Activated naive CD4-positive, alpha-beta T cell treated with Interleukin-2 at 50 U/mL for 16 hours (primary cell): ENCODE measurements at places on chromosomes 3 and 15.

DNA sequence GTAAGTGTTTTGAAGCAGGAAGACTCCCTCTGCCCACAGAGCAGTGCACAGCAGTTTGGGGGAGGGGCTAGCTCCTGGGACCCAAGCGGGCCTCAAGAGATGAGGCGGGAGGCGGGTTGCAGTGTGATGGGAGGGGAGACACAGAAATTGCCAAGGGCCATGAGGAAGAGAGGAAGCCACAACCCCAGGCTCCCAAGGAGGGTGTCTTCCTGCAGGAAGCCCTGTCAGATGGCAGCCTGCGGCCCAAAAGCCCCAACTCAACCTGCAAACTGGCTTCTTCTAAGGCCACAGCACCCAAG, 7.3 kb upstream of the ISLR2 start:
- no peak for DNase-seq

DNA sequence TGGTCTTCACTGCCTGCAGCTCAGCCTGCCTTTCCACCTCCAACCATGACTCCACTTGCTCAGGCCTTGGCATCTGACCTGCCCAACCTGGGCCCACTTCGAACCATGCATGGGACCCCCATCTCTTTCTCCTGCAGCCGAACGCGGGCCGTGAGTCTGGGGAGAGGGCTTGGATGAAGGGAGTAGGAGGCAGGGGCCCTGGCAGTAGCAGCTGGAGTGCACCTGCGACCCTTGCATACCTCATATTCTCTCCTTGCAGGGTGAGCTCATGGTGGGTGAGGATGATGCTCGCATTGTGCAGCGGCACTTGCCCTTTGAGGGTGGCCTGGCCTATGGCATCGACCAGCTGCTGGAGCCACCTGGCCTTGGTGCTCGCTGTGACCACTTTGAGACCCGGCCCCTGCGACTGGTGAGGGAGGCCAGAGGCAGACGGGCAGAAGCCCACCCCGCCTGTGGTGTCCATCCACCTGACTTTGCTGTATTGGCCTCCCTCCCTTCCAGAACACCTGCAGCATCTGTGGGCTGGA, 13.5 kb downstream of the NT5DC2 start:
- DNase-seq: no peak

DNA sequence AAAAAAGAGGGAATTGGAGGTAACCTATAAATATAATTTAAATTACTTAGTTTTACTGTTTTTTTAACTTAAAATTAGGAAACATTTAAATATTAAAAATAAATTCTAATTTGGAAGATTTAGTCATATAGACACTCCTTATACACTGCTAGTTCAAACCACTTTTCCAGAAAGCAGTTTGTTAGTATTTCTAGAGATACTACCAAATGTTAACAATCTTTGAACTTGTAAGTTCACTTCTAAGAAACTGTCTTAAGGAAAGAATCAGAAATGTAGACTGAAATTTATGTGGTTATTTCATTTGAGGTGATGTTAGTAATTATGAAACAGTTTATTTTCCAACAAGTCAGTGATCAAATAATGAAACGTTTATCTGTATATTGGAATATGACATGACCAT, 22.7 kb downstream of the CTDSPL2 start:
- DNase-seq: no peak

DNA sequence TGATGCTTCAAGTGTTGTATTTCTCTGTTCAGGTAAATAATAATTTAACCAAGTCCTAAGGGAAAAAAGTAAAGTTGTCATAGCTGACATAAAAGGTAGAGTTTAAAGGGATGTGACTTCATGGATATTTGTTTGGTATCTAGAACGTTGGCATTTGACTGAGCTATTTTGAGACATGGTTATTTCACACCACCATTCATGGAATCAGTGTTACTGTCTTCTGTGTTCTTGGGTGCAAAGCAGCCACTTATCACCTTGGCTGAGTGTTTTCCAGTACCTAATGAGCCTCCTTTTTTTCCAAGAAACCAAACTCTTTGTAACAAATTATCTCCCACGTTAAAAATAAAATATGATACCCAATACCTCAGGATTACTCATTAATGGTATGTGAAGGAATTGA, 155.8 kb downstream of the GHSR start:
- DNase-seq: no peak

DNA sequence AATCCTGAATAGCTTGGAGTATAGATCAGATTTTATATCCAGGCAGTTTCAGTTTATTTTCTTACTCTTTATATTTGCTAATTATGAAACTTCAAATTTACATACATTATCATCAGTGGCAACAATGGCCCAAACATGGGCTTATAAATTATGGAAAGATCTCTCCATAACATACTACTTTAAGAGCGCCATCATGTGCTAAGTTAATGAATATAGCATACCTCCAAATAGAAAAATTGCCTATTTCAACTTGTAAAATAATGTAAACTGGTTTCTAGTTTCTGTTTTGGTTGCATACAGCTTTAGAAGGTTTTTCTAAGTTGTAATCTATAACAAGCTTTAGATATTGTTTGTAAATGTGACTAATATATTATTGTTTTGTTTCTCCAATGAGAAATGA, 531.3 kb upstream of the UBE2E2 start:
- no peak for DNase-seq

DNA sequence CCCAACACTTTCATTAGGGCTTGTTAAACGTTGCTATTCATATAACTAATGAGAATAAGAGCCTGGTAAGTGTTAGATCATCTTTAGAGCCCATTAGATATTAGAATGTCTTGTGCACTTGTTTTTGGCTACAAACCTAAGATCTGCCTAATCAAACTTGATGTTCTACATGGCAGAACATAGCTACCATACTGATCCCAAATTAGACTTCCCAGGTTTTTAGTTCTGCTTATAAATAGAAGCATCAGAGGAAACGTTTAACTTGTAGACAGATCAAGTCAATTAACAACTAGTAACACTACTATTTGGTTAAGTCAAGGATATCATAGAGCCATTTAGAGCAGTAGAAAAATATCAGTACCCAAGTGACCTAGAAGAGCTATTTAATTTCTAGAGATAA, 11.7 kb upstream of the KPNA4 start:
- no peak for DNase-seq

DNA sequence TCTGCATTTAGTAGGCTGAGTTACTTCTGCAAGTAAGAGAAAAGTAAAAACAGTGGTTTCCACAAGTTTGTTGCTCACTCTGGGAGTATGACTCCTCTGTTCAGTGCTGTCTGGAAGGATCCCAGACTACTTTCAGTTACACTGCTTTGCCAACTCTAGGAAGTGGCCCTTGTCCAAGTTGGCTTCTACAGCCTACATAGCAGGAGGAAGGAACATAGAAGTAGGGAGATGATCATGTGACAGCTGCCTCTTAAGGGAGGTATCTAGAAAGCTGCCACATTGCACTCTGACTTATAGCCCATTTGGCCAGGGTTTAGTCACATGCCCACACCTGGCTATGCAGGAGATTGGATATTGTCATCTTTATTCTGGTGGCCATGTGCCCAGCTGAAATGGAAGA, 298.1 kb downstream of the NSUN3 start:
- no peak for DNase-seq

DNA sequence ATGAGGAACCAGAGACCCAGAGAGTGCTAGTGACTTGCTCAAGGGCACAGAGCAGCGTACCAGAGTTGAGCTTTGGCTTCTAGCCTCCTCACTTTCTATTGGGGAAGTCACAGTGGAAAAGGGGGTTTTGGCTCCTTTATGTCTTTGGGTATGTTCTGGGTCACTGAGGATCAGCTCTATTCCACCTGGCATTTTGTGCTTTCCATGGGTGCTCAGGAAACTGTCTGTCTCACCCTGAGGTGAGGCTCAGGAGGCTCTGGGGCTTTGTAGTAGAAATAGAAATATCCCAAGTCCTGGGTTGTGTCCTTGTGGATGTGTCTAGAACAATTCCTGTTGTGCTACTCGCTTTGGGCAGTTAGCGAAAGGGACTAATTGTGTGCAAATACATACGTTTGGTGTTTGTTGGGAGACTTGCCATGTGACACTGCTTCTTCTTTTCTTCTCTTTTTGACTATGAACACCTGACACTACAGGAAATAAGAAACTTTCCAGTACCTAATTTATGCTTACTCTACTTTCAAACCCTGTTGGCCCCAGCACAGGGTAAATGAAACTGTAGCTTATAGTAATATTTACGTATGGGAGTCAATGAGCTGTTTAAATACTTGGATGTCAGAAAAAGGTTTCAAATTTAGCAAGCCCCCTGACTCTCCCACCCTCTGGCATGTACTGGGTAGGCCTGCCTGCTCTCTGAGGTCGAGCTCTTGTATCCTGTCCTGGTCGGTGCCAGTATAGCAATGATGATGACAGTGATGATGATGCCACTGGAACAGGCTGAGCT, 35.6 kb downstream of the SMAD3 start:
- peak; percentile 77 for DNase-seq

GRCh38 chr3:72977060-72977808, 19.4 kb upstream of the PPP4R2 start:
- peak; percentile 28 for DNase-seq

- no peak for DNase-seq
These were observed 95.7 kb downstream of the NEDD4 start for GRCh38 chr15:55897560-55898336.

- DNase-seq: no peak
These were observed 78.7 kb downstream of the ITPR1 start for GRCh38 chr3:4571690-4572334.

- DNase-seq: no peak
These were observed 18.9 kb upstream of the ST3GAL6 start for GRCh38 chr3:98744283-98744682.

- no peak for DNase-seq
These were observed 534.6 kb upstream of the ATP11B start for GRCh38 chr3:182258538-182259177.

DNA sequence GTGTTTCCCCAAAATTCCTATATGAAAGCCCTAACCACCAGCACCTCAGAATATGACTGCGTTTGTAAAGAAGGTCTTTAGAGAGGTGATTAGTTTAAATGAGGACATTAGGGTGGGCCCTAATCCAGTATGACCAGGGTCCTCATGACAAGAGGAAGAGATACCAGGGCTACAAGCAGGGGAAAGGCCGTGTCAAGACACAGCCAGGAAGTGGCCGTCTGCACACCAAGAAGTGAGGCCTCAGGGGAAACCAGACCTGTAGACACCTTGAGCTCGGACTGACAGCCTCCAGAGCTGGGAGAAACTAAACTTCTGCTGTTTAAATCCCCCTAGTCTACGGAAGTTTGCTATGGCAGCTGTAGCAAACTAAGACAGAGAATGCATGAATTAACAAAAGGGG, 14.2 kb downstream of the KIF7 start:
- no peak for DNase-seq

DNA sequence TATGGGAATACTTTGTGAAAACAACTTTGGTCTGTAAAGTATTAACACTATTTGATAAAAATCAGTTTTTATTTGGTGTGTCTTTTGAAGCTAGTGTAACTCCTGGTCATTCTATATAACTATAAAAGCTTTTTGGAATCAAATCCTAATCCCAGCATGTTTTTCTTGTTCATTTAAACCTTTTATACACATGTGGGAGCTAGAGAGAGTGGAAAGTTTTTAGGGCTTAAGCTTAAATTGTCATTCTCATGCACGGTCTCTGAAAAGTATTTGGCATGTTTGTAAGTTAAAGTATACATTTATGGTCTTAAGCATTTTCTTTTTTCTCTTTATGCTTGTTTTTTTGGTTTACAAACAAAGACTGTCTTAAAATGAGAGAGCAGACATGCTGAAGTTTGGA, 83.4 kb upstream of the RARB start:
- no peak for DNase-seq

DNA sequence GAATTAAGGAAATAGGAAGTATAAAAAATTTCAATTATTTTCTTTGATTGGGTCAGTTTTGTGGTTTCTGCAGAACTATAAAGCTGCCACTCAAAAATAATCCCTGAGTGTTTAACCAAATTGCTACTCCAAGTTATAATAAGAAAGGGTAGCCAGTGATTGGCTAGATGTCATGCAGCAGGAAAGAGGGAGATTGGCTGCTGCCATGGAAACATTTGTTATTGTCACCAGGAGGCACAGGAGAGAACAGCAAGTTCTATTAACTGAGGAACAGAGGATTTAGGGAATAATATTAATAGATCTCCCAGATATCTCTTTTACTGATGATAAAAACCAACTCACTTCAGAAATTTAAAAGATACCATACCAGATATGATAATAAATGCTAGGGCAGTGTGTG, 42.6 kb downstream of the CLDN1 start:
- DNase-seq: no peak

GRCh38 chr3:162632672-162633071, 1136.1 kb downstream of the OTOL1 start:
- no peak for DNase-seq

- no peak for DNase-seq
These were observed 389.7 kb upstream of the MDFIC2 start for GRCh38 chr3:70702132-70702531.

DNA sequence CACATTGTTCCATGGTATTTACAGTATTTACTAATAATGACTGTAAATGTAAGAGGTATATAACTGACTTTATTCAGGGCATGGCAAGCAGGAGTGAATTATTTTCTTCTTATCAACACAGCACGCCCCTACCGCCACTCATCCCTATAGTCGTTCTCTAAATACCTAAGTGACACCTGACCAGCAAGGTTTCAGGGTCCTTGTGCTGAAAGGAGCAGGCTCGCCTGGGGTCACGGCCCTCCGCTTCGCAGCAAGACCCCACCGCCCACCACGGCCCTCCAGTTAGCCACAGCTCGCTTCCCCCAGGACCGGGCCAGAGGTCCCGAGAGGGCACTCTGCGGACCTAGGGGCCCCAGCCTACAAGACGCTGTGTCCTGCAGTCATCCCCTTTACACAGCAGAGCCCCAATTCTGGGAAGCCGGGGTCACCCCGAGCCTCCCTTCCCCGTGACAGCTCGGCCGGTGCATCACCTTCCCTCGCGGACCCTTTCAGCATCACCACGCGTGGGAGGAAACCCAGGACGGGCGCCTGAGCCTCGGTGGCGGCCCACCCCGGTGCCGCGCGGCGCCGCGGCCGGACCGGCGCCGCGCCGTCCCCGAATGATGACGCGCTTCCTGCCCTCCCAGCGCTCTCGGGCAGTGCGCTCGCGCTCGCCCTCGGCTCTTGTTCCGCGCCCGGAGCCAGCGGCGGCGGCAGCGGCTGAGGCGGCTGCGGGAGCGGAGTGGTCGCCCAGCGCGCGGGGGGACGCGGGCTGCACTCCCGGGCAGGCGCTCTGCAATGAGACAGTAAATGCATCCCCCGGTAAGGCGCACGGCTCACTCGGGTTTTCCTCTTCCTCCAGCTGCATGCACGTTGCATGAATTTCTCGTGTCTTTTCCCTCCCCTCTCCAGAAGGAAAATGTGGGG, 225.1 kb upstream of the C2CD4B start:
- peak; percentile 64 for DNase-seq

DNA sequence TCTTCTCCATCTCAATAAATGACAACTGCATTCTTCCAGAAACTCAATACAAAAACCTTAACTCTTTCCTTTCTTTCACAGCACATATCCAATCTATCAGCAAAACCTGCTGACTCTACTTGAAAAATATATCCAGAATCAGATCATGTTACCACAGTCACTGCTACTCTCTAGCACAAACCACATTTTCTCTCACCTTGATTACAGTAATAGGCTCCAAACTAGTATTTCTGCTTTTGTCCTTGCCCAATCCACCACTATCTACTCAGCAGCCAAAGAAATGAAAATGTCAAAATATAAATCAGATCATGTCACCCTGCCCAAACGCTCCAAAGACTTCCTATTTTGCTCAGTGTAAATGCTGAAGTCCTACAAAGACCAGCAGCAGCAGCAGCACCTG, 15.2 kb downstream of the TMCC1 start:
- DNase-seq: no peak

GRCh38 chr3:66449411-66449974, 51.3 kb downstream of the LRIG1 start:
- DNase-seq: no peak
